ENCODE measurements at places on chromosomes 16 and 17.

GRCh38 chr16:88540346-88540977, 29.7 kb upstream of the ZC3H18 start:
- no peak for DNase-seq

GRCh38 chr16:57381791-57382534, 9.7 kb downstream of the CX3CL1 start:
- no peak for DNase-seq

- no peak for DNase-seq
These were observed 610 bp downstream of the DOC2A start for GRCh38 chr16:30009990-30010843.

GRCh38 chr17:75498726-75499213, 16.6 kb downstream of the CASKIN2 start:
- no peak for DNase-seq

DNA sequence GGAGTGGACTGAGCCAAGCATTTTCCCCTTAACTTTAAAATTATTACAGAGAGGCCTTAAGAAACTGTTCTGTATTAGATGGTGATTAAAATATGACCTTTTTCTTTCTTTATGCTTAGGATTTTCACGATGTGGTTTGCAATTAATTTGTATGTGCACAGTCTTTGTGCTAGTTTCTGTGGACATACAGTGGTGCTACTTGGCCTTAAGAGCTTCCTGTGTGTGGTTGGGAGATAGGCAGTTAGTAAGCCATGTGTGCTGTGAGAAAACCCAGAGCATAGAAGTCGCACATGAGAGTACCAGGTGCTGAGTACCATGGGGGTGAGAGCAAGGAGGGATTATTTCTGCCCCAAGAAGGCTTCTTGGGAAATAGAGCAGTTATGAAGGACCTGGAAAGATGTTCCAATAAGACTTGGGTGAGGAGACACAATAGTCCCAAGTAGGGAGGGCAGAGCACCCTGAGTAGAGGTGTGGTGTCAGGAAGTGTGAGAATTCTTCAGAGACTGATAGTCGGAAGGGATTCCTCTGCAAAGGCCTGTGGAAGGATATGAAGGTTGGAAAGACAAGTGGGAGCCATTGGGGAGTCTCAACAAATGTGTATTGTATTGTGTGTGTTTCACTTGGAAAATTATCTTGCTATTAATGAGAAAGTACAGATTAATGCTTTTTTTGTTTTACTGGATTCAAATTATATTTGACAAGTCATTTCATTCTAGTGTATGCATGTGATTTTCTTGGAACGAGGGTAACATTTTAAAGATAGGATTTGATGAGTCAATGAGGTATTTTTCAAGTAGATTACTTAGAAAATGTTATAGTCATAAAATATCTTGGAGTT, 239.9 kb downstream of the PRKCA start:
- DNase-seq: no peak

- DNase-seq: no peak
These were observed 76.3 kb upstream of the WSB1 start for GRCh38 chr17:27217631-27218030.

DNA sequence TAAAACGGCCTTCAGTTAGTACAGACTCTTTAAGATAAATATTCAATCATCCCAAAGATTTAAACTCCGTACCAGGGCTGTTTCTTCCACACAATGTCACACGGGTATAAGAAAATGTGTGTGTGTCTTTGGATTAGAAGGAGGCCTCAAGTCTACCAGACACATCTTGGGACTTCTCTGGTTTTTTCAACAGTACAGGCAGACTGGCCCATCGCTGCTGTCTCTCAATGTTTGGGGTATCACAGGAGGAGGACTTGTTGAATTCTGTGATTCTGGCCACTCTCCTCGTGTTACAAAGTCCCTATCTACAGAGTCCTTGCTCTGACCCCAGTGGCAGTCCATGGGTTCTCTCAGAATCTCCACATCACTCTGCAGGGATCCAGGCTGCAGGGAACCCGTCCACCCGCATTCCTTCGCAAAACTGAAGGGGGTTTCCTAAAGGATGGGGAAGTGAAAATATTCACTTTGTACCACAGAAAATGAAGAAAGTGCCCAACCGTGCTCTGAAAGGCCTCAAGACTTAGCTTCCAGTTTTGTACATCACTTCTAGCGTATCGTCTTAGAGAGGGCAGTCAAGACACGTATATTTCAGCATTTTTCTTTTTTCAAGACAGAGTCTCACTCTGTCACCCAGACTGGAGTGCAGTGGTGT, 373.2 kb downstream of the NPIPA8 start:
- no peak for DNase-seq

DNA sequence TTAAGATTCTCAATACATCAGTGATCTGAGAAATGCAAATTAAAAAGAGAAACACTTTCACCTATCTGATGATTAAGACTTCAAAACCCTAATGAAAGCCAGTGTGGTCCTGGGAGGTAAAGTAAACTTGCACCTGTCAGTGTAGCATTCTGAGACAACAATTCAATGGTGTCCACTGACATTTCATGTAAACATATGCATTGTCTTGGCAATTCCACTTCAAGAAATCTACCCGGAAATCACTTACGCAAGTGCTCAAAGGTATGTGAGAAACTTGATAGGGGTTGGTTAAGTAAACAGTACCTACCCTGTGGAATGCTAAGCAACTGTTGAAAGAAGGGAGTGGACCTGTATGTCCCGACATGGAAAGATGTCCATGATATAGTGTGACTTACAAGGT, 2.1 kb downstream of the ST6GALNAC1 start:
- DNase-seq: no peak

Data from substantia nigra (tissue), 51 donors.